ENCODE measurements at places on chromosomes 5 and 9. TPM values are rescaled to one million over a fixed set of nuclear protein-coding genes. Genes with fewer than 3 reads are reported as not detected.

HOMER1 gene
- total RNA-seq, result 21.4 TPM

VAV2 gene
- total RNA-seq, result 62.1 TPM

PCDHA3 gene
- 0.32 TPM for total RNA-seq

- DNase-seq, result no peak
These were observed 30.0 kb downstream of the NR6A1 start for GRCh38 chr9:124741149-124741548.

DNA sequence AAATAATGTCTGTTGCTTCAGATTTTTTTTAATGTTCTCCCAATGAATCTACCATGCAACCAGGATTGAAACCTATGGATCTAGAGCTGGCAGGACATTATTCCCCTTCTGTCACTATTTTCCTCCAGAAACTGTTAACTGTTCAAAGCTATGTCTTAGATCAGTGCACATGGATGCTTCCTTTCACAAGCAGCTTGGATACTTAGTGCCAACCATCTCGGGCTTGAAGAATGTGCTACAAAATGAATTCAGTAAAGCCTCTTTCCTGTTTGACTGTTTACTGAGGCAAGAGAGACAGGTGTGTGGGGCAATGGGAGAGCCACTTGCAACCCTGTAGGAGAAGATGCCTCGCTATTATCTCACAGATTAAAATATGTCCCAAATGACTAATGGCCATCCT is 774.8 kb downstream of the KCTD16 start:
- no peak for DNase-seq

GRCh38 chr5:83764101-83764500 is 43.4 kb upstream of the HAPLN1 start:
- no peak for DNase-seq

DNA sequence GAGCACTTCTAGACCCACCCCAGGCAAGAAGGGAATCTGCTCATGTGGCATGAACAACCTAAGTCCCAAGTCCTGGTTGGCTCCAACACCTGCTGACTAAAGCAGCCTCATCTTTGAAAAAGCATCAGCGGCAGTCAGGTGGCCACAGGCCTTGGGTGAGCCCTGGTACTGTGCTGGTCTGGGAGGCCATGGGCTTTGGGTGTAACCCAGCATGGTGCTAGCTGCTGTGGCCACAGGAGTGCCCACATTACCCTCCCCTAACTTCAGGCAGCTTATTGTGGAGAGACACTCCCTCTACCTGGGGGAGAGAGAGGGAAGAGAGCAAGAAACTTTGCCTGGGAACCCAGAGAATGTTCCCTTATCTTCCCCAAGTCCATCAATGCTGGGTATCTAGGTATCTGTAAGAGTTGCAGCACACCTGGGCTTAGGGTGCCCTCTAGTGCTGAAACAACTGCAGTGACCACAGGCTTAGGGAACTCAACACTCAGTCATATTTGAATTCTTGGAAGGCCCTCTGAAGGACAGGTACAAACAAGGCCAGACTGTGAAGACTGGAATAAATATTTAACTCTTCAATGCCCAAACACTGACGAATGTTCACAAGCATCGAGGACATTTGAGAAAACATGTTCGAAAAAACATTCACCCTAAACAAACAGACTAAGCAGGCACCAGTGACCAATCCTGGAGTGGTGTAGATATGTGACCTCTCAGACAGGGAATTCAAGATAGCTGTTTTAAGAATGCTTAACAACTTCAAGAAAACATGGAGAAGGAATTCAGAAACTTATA is 69.9 kb upstream of the OR2K2 start:
- no peak for DNase-seq

- no peak for DNase-seq
These were observed 259.4 kb downstream of the GADD45G start for GRCh38 chr9:89864257-89864656.

- no peak for DNase-seq
These were observed 44.6 kb downstream of the JAKMIP2 start for GRCh38 chr5:147737921-147738320.

DNA sequence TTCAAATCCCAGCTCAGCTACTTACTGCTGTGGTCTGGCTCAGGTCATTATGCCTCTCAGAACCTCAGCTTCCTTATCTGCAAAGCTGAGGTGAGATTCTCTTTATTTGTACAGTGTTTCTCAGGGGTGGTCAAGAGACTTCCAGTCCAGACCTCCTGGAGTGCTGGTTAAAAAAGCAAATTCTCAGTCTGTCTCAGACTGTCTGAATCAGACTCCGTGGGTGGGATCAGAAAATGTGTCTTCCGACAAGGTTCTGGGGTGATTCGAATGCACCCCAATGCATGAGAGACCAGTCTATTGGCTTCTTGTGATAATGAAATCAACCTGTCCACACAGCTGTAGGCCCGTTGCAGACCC is 137.7 kb upstream of the SMIM23 start:
- no peak for DNase-seq

Data from mesothelial cell of epicardium (in vitro differentiated cells).